ENCODE measurements at places on chromosomes 5 and 9. TPM values are rescaled to one million over a fixed set of nuclear protein-coding genes. Genes with fewer than 3 reads are reported as not detected.

IFNK gene
- not detected for total RNA-seq

SOX30 gene
- total RNA-seq = under 0.01 TPM

SPATA31D4 gene
- total RNA-seq = not detected

ADRA1B gene
- 0.26 TPM for total RNA-seq

RANBP3L gene
- total RNA-seq = under 0.01 TPM

PCDHAC1 gene
- 0.51 TPM for total RNA-seq

GNA14 gene
- total RNA-seq = 0.26 TPM

EGFLAM gene
- 0.33 TPM for total RNA-seq

HRH2 gene
- total RNA-seq = not detected
